ENCODE measurements at places on chromosomes 13 and 19.

DNA sequence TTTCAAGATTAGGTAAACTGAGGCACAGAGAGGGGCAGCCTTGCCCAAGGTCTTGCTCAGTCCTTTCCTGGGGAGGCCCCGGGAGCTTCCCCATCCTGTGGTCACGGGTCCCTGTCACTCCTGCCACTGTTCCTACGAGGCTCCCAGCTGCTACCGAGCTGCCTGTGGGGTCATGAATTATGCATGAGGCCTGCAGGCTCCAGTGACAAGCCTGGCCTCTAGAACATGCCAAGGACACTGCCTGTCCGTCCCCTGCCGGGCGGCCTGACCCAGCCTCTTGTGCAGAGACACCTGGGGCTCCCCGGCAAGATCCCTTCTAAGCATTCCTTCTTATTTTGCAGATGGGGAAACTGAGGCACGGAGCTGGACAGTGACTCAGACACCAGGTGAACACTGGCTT, 2.7 kb downstream of the FCHO1 start:
- no peak for DNase-seq

DNA sequence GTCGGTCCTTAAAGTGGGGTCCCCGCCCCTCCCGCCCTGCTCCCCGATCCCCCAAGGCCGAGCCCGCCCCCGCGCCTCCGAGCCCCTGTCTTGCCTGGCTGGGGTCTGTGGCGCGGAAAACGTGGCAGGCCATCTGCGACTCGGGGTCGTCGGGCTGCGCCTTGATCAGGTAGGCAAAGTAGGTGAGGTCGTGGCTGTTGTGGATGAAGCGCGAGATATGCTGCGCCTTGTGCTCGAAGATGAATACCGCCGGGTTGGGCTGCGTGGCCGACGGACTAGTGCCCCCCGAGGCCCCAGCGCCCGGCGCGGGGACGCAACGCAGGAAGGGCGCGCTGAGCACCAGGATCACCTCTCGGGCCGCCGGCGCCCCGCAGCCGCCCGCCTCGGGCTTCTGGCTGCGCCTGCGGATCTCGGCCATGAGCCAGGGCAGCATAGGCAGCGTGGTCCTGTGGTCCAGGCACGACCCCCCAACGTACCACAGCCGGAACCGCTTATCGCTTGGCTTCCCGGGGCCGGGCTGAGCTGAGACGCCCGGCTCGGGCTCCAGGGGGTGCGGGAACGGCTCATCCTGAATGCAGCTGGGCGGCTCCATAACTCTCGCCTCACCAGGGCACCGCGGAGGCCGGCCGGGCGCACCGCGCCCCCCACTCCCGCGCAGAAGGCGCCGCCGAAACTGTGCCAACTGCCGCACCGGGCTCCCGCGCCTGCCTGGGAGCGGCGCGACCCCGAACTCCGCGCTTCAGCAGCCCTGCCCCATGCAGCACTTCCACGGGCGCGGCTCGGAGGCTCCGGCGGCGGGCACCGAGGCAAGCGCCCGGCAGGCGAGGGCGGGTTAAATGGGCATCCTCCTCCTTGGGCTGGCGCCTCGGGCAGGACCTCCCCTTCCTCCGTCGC, 546 bp downstream of the TBC1D4 start:
- no peak for DNase-seq

DNA sequence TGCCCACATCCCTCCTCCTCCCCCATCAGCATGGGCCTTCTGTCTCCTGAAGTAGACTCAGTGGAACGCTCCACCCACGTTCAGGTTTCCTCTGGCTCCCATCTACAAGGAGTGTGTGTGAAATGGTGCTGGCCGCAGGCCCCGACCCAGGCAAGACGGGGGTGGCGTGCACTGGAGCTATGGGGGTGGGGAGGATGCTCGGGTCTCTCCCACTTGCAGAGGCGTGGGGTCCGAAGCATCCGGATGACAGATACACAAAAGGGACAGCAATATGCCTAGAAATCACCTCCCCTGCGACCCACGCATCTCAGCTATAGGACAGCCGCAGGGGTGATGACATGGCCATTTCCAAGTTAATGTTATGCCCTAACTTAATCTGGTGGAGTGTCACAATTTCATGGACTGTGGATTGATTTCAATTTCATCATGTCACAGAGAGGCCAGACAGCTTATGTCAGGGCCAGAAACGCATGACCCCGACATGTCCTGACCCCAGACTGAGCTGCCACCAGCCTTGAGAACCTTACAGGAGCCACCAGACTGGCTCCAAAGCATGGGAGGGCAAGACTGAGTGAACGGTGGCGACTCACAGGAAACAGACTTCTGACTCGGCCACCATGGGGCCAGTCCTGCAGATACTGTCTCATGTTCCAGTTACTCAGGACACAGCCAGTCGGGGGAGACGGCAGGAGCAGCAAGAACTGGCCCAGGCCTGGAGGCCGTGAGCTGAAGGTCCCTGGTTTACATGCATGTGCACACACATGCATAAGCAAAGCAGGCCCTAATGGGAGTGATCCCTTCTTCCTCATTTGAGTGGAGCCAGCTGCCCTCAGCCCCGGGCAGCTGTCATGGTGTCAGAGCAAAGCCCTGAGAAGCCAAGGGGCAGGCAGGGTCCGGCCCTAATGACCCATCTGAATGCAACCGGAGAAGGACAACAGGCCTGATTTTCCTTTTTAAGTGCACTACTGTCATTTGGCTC, 82.2 kb downstream of the SLC7A1 start:
- no peak for DNase-seq

GRCh38 chr19:11950312-11950711, 14.5 kb upstream of the ZNF763 start:
- no peak for DNase-seq

DNA sequence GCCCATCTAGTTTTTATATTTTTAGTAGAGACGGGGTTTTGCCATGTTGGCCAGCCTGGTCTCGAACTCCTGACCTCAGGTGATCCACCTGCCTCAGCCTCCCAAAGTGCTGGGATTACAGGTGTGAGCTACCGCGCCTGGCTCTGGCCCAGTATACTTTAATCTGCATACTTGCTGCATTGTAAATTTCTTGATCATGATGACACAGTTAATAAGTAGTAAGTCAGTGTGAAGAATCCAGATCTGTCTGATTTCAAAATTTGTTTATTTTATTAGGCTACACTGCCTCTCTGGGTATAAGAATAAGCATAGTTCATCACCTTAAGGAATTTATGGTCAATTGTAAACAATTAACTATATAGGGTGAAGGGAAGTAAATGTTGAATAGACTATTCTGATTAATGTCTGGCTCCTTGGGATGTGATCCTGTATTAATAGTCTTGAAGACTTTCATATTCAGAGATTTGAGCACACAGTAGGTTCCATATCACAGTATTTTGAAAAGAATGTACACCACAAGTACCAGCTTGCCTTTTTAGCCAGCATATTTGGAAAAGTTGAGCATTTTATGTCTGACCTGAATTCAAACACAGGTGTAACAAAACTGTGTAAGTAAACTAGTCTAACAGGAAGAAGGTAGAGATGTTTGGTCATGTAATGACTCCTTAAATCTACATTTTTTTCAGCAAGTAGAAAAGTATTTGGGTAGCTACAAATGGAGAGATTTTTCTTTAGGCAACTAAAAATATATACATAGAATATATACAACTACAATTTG, 7.4 kb downstream of the ARHGAP35 start:
- no peak for DNase-seq

GRCh38 chr19:35442091-35442490, 6.0 kb upstream of the FFAR2 start:
- no peak for DNase-seq

- DNase-seq: no peak
Observed at GRCh38 chr19:31528261-31528660, 179.0 kb upstream of the TSHZ3 start.

GRCh38 chr13:102978168-102978567, 88.0 kb downstream of the SLC10A2 start:
- DNase-seq: no peak

DNA sequence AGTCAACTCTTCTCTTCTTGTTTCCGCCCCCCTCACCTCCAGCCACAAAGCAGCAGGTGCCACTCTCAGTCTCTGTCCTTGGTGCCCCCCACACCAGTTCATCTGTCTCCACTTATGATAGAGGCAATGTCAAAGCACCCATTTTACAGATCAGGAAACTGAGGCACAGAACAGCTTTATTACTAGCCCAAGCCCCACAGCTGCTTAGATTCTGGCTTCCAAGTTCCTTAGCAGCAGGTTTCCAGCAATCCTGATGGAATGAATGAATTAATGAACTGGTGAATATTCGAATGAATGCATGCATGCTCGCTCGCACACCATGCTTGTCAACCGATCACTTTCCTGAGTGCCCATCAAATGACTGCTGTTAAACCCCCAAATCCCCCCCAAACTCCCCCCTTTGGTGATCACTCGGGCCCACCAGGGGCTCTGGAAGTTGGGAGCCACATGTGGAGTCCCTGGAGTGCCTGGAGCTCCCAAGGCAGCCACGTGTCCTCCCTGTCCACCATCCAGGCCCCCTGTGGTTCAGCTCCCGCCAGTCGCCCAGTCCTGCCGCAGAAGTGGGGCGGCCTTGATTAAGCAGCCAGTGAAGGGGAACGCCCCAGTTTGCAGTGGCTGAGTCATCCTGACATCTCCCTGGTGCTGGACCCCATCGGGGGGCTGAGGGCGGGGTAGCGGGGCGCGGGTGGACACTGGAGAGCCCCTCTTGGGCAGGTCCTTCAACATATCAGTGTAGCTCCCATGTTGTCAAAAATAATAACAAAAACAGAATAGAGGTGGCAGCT, 6.8 kb downstream of the PTPRS start:
- no peak for DNase-seq

DNA sequence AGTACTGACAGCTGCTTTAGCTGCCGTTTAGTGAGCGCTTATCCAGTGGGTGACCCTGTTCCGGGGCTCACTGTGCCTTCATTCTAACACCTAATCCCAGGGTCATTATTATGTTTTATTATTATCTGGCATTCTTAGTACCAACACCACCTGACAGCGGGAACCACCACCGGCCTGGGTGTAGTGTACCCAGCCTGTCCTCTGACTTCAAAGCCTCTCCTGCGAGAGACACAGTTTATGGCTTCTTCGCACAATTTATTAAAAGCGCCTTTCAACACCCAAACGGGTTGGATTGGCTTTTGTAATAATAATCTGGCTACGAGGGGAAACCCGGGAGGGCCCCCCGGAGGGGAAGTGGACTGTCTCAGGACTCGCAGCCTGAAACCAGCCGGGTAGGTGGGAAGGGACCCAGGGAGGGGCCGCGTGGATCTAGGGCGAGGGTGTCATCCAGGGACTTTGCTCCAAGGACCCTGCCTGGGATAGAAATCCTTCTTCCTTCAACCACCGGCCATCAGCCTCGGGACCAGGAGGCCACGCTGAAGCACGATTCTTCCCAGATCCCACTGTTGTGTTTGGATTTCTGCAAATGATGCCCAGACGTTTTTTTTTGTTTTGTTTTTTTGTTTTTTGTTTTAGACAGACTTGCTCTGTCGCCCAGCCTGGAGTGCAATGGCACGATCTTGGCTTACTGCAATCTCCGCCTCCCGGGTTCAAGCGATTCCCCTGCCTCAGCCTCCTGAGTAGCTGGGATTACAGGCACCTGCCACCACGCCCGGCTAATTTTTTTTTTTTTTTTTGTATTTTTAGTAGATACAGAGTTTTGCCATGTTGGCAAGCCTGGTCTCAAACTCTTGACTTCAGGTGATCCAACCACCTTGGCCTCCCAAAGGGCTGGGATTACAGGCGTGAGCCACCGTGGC, 1.6 kb upstream of the ZBTB7A start:
- no peak for DNase-seq

DNA sequence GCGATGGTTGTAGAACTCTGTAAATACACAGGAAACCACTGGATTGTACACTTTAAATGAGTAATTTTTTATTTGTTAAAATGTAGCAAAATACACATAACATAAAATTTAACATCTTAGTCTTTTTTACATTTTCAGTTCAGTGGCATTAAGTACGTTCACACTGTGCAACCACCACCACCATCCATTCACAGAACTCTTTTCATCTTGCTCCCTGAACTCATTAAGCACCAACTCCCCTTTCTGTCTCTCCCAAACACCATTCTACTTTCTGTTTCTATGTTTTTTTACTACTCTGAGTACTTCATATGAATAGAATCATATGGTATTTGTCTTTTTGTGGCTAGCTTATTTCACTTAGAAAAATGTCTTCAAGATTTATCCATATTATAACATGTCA, 2.7 kb upstream of the UBL3 start:
- no peak for DNase-seq

DNA sequence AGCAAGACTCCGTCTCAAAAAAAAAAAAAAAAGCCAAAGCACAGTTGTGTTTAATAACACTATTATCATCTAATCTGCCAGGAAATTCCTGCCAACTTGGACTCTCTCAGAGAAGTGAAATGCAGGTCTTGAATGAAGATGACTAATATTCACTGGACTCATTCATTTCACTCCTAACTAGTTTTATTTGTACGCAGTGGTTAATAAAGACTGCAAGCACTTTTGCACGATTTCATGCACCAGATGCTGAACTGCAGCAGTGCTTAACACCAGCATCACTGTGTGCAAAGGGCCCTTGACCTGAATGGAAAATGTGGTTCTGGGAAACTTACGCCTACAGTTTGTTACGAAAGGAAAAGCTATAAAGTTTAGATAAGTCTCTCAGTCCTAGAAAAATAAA, 63.3 kb downstream of the DHRS12 start:
- no peak for DNase-seq

DNA sequence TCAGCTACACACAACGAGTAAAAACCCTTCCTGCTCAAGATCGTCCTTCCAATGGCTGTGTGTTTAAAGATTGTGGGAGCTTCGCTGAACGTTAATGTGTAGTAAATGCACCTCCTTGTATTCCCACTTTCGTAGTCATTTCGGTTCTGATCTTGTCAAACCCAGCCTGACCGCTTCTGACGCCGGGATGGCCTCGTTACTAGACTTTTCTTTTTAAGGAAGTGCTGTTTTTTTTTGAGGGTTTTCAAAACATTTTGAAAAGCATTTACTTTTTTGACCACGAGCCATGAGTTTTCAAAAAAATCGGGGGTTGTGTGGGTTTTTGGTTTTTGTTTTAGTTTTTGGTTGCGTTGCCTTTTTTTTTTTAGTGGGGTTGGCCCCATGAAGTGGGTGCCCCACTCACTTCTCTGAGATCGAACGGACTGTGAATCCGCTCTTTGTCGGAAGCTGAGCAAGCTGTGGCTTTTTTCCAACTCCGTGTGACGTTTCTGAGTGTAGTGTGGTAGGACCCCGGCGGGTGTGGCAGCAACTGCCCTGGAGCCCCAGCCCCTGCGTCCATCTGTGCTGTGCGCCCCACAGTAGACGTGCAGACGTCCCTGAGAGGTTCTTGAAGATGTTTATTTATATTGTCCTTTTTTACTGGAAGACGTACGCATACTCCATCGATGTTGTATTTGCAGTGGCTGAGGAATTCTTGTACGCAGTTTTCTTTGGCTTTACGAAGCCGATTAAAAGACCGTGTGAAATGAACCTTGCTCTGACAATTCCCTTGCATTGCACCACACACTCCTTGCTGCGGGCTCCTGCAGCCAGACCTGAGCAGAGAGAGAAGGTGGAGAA, 2.7 kb upstream of the FAM174C start:
- no peak for DNase-seq

GRCh38 chr19:28301961-28302360, 911.0 kb downstream of the UQCRFS1 start:
- peak; percentile 74 for DNase-seq

GRCh38 chr13:112702341-112702985, 12.6 kb downstream of the ATP11A start:
- DNase-seq: no peak

- no peak for DNase-seq
Observed at GRCh38 chr13:73090116-73090822, 31.5 kb downstream of the KLF5 start.

All from DMS 273 treated with DMSO at 0.1 percent for 48 hours (cell line).